Stimulated activated CD8-positive, alpha-beta memory T cell treated with anti-CD3 and anti-CD28 coated beads, Interleukin-4, amount 100 ng/mL, for 1 hour (primary cell): ENCODE measurements at places on chromosomes 4 and X.

DNA sequence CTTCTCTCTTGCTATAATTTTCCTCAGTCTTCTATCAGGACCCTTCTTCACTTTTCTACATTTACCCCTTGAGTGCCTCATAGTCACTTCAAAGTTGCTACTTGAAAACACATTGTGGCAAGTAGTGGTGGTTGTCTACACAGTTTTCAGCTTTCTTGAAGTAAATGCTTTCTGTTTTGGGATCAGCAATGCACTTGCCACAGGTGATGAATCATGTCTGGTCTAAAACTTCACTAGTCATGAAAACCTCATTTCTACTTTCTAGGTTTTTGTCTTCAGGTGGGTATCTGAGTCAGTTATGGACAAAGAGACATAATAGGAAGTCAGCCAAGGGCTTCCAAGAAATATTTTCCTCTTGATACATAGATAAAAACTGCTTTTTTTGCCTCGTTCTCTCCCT is 359.2 kb downstream of the CCSER1 start:
- no peak for DNase-seq

GRCh38 chrX:154310616-154311536 is 15.3 kb downstream of the TKTL1 start:
- DNase-seq: no peak

DNA sequence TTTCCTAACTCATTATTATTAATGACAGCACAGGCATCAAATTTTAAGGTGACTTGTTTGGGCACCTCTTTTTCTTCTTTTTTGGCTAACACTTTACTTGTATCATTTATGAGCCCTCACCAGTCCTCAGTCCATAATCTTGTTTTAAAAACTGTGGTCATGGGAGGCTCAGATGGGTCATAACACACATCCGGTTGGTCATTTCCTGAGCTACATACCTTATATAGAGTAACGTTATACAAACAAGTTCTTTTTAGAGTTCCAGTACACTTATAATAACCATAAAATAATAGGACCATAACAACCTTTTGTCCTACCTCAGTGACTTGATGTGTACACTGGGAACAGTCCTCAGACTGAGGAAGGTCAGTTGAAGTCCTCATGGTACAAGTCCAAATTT is 21.1 kb upstream of the PLS3 start:
- no peak for DNase-seq

DNA sequence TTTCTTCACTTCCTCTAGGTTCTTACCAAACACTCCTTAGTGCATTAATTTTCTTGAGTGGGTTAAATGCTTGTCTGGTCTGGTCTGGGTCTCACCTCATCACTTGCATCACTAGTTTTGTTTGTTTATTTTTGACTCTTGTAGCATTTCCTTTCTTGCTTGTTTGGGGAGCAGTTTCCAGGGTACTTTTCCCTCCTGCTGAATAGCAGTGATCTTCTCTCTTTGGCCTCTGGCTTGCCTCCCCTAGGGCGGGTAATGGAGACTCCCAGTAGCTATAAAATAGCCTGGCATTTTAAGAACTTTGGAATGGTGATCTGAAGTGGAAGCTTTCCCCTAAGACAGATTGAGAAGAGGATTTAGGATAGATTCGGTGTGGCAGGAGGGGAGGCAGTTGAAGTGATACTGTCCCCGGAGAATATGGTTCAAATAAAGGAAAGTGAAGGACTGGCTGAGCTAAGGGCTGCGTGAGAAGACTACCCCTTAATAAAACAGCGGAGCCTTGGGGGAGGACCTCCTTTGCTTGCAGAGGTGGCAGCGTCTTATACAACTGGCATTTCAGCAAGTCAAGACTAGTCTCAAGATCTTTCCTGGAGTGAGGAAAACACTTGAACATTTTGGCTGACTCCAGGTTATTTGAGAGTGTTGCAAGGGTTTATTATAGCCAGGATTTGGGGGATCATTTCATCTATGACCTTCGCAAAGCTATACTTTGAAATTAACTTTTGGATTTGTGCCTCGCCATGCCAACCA is 190.6 kb downstream of the FRAS1 start:
- no peak for DNase-seq

DNA sequence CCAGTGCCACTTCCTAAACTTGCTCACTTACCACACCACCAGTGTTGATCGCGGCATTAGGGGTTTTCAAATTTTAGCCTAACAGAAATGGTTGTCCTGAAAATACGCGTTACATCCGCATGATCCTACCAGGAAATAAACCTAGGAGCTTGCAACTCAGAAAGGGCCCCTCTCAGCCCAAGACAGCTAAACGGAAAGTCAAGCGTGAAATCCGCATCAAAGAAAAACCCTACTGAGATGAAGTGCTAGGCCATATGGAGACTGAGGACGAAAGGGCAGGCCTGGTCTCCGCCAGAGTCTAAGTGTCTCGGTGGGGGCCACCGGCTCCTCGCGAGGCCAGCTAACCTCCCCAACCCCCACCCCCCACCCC is 626 bp downstream of the YTHDC1 start:
- no peak for DNase-seq

DNA sequence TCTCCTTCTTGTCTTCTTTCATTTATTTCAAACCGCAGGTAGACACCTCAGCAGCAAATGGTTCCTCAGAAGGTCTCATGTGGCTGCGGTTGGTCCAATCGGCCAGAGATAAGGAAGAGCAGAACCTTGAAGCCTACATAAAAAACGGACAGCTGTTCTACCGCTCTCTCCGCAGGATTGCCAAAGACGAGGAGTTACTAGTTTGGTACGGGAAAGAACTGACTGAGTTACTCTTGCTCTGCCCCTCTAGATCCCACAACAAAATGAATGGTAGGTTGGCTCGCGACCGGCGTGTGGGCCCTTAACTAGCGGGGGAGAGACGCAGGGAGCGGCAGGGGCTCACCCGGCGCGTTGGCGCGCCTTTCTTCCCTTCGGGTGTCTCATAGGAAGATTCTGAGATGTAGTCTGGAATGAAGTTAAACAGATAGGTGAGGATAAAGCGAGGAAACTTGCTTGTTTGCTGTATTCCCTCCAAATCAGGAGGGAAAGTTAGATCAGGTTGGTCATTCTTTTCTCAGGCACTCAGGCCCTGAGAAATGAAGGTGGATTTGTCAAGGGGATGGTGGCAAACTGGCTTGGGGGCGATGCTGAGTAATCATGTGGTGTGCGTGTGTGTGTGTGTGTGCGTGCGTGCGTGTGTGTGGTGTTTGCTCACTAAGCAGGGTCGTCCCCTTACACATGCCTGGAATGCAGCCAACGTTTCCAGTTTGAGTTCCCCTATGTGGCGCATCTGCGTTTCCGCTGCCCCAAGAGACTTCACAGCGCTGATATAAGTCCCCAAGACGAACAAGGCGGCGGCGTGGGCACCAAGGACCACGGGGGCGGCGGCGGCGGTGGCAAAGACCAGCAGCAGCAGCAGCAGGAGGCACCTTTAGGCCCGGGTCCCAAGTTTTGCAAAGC is 4.2 kb downstream of the PRDM8 start:
- peak; percentile 34 for DNase-seq

DNA sequence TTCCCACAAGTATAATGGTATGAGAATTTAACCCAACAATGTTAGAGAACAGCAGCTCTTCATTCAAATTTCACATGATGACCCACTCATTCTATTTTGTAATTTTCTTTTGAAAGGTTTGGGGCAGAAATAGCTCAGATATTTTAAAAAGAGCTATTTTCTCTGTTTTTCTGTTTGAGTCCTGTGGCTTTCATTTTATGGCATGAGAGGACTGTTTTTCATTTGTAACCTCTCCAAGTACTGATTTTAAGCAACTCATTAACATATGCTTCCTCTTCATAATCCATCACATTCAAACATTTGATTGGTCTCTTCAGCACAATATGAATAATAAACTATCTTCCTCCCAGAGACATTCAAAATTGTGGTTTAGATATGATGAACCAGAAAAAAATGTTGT is 129.0 kb upstream of the TEX13A start:
- DNase-seq: no peak

DNA sequence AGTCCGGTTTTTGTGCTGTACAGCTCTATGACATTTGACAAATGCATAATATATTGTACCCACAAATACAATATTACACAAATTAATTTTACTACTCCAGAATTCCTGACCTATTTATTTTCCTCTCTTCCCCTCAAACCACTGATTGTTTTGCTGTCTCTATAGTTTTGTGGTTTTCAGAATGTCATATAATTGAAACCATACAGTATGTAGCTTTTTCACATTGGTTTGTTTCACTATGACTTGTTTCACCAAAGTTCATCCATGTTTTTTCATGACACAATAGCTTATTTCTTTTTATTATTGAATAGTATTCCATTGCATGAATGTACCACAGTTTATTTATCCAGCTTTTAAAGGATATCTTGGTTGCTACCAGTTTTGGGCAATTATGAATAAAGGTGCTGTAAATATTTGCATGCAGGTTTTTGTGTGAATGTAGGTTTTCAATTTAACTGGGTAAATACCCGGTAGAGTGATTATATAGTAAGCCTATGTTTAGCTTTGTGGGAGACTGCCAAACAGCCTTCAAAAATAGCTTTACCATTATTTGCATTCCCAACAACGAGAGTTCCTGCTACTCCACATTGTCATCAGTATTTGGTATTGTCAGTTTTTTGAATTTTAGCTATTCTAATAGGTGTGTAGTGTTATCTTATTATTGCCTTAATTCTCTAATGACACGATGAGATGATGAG is 25.9 kb downstream of the RNF175 start:
- DNase-seq: no peak

GRCh38 chrX:38500866-38501265 is 60.5 kb upstream of the TSPAN7 start:
- no peak for DNase-seq

DNA sequence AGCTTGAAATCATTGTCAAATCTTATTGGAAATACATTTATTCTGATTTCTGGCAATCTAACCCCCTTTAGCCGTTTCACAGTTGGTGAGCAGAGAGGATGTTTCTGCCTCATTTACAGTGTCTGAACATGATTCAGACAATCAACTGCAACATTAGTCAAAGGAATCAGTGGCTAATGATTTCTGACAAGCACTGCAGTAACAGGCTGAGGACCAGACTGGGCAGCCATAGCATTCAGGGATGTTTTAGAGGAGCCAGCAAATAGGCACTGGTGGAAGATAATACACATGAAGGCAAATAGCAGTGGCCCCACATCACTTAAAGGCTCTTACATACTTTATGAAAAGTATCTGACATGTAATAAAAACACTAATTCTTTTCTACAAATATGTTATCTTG is 102.8 kb downstream of the TTC29 start:
- no peak for DNase-seq

DNA sequence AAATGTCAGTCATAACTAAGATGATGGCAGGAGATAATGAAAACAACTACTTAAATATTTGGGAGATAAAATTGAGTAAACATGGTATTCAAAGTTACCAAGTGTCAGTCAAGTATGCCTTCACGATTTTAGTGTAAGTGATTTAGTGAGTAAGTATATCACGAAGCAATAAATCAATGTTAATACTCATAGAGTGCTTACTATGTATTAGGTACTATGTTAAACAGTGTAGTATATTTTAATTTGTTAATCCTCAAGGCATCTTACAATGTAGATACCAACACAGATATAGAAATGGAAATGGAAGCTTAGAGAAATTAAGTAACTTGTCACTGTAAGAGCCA is 59.6 kb downstream of the ANXA3 start:
- DNase-seq: no peak

- DNase-seq: no peak
These were observed 116.9 kb downstream of the STPG2 start for GRCh38 chr4:98026362-98026761.

DNA sequence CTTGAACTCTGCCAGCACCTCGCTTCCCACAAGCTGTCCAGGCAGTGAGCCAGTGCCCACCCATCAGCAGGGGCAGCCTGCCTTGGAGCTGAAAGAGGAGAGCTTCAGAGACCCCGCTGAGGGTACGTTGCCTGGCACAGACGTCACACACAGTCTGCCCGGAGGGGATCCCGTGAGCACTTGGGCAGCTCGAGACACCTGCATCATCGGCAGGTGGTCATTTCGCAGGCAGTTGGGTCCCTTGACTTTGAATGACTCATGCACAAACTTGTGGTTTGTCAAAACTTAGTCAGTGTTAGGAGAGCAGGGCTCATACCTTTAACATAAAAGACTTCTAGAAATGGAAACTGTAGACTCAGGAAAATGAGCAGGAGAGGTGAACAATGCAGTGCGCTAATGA is 9.9 kb downstream of the TACC3 start:
- DNase-seq: no peak

- no peak for DNase-seq
These were observed 23.5 kb downstream of the TMEM31 start for GRCh38 chrX:103734125-103734760.

GRCh38 chrX:47644557-47645091 is 5.7 kb downstream of the ELK1 start:
- DNase-seq: no peak

GRCh38 chr4:186587416-186588018 is 32.1 kb upstream of the MTNR1A start:
- DNase-seq: peak; percentile 42

DNA sequence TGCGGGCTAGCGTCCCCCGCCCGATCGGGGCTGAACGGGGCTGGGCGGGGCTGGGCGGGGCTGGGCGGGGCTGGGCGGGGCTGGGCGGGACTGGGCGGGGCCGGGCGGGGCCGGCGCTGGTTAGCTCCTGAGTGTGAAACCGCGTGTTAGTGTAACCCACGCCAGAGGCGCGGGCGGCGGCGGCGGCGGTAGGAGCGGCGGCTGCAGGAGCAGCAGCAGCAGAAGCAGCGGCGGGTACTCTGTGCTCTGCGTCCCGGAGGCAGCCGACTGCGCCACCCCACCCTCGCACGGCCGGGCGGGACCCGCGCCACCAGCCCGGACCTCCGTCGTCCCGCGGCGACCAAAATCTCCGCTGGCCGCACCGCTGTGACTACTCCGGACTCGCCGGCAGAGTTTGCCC is 128.1 kb downstream of the LAS1L start:
- DNase-seq: no peak

DNA sequence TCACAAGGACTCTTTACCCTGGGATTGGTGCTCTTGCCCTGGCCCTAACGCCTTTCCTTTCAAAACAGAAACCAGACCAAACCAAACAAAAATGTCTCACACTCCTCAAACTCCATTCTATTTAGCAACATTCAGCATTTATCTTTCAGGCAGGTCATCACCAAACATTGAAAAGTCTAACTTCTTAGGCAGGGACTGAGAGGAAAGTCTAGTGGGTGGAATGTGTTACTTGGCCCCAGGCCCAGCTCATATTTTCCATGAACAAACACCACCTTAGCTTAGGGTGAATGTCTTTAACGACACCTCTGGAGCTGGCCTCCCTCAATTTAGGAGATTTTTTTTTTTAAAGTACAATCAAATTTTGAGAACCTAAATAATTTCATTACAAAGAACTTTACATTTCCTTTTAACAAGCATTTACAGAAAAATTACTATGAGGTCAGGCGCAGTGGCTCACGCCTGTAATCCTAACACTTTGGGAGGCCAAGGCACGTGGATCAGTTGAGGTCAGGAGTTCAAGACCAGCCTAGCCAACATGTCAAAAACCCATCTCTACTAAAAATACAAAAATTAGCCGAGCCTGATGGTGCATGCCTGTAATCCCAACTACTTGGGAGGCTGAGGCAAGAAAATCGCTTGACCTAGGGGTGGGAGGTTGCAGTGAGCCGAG is 10.2 kb upstream of the N4BP2 start:
- DNase-seq: no peak

- no peak for DNase-seq
These were observed 1.6 kb upstream of the ARMCX6 start for GRCh38 chrX:101619364-101619763.

- DNase-seq: no peak
These were observed 1359.5 kb downstream of the TECRL start for GRCh38 chr4:63049726-63050125.
